ENCODE measurements at places on chromosomes 4 and X.

GRCh38 chr4:84493092-84493850, 5.8 kb downstream of the NKX6-1 start:
- no peak for DNase-seq

- DNase-seq, result no peak
Observed at GRCh38 chrX:95346856-95347255, 1337.8 kb upstream of the DIAPH2 start.

DNA sequence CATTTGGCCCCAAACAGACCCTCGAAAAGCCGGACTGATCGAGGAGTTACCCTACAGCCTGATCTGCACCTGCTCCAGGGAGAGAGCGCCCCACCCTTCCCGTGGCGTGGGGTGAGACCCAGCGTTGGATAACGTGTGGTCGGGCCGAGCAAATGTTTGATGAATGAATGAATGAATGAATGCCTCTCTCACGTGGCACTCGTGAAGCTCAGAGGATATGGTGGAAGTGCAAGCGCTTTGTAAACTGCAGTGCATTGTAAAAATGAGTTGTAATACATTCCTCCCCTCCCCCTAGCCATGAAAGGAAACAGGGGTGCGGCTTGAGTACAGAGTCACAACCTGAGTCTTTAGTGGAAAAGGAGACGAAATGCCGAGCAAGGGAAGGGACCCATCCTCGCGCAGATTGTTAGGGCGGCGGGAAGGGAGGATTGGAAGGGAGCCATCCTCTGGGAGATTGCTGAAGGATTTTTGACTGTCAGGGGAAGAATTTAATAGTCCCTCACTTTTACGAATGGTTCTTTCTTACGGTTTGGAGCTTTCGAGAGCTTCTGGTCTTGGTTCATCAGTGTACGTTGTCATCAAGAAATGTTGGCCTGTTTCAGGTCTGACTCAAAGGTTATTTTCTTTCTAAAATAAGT, 772 bp upstream of the FBXW7 start:
- no peak for DNase-seq

GRCh38 chrX:48580662-48581061, 6.4 kb downstream of the RBM3 start:
- DNase-seq, result no peak

GRCh38 chr4:20391912-20392311, 140.2 kb downstream of the SLIT2 start:
- DNase-seq, result no peak

- no peak for DNase-seq
Observed at GRCh38 chr4:106312997-106313522, 2.9 kb downstream of the TBCK start.

DNA sequence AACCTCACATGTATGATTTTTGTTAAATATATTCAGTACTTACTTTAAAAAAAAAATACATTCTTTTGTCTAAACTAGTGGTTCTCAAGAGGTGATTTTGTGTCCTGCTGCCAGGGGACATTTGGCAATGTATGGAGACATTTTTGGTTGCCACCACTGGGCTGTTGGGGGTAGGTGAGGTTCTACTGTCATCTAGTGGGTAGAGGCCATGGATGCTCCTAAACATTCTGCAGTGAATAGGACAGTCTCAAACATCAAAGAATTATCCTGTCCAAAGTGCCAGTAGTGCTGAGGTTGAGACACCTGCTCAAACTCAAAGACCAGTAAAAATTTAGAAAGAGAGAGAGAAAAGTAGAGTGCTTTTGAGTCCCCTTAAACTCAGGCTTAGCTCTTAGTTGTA, 32.9 kb upstream of the PGM2 start:
- DNase-seq, result peak; percentile 65

DNA sequence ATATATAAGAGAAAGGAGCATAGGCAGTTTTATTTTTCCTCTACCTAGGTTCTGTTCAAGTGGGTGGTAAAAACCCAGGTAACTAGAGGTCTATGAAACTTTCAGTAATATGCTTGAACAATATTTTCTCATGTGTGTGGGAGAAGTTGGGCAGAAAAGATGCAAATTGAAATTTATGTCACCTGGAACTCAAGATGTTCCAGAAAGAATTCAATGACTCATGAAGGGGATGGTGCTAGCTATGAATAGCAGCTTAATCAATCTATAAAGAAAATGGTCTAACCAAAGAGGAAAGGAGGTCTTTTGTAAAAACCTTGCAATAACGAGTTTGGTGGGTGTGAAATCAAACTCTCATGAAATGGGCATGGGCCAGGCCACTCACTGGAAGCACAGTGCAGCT, 263.8 kb downstream of the INPP4B start:
- DNase-seq, result no peak

DNA sequence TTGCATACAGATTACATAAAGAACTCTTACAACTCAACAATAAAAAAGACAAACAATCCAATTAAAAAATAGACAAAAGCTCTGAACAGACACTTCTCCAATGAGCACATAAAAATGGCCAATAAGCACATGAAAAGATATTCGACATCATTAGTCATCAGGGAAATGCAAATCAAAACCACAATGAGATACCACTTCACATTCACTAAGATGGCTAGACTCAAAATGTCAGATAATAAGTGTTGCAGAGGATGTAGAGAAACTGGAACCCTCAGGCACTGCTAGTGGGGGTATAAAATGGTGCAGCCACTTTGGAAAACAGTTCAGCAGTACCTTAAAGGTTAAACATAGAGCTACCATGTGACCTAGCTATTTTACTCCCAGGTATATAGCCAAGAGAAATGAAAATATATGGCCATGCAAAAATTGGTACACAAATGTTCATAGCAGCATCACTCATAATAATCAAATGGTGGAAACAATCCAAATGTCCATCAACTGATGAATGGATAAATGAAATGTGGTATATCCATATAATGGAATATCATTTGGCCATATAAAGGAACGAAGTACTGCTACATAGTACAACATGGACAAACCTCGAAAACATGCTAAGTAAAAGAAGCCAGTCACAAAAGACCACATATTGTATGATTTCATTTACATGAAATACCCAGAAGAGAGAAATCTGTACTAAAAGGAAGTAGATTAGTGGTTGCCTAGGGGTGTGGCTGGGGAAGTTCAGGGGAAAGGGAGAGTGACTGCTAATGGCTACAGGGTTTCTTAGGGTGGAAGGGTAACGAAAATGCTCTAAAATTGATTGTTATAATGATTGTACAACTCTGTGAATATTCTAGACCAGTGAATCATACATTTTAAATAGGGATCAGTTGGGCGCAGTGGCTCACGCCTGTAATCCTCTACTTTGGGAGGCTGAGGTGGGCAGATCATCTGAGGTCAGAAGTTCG, 29.4 kb downstream of the SASH3 start:
- DNase-seq, result no peak

- no peak for DNase-seq
Observed at GRCh38 chrX:67104982-67105757, 438.7 kb upstream of the AR start.

- no peak for DNase-seq
Observed at GRCh38 chr4:84977396-84977795, 10.9 kb upstream of the WDFY3 start.

GRCh38 chr4:153485860-153486259, 19.7 kb downstream of the TMEM131L start:
- no peak for DNase-seq

GRCh38 chr4:169337510-169337909, 66.8 kb upstream of the SH3RF1 start:
- no peak for DNase-seq

DNA sequence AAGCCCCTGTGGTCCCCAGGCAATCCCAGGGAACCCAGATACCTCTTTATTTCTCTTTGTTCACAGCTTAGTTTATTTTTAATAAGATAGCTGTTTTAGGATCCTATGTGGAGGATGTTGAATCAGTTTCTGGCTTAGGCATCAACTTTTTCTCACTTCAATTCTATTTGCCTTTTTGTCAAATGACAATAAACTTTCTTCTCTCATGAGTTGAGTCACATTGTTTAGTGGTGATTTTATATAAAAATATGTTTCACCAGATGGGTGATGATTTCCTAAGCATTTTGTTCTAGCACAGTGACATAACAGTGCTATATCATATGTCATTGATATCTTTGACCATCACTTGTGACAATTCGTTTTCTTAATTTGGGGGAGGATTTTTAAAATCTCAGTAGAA, 198.1 kb upstream of the PUDP start:
- DNase-seq, result no peak

- no peak for DNase-seq
Observed at GRCh38 chr4:177118596-177118995, 191.1 kb upstream of the NEIL3 start.

- DNase-seq, result no peak
Observed at GRCh38 chrX:111103246-111103645, 7.3 kb downstream of the PAK3 start.

DNA sequence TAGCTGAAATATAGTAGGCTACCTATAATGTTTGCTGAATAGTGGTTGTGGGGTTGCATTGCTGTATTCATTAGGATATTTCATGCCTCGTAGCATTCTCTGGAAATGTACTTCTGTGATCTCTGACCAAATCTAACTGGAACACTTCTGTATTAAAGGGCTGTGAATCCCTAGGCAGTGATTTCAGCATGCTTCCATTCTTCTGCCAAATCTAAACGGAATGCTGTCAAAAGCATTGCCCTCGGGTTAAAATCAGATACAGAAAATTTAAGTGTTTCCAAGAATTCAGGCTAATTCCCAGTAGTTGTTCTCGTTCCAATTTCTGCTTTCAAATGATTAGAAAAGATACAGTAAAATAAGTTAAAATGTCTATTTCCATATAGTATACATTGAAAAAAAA, 1847.5 kb upstream of the IGFBP7 start:
- DNase-seq, result no peak

GRCh38 chr4:1834047-1834775, 21.7 kb downstream of the LETM1 start:
- no peak for DNase-seq

- DNase-seq, result peak; percentile 63
Observed at GRCh38 chrX:97401154-97401553, 517.4 kb downstream of the RPA4 start.

GRCh38 chr4:38614231-38614630, 49.8 kb upstream of the KLF3 start:
- DNase-seq, result no peak

DNA sequence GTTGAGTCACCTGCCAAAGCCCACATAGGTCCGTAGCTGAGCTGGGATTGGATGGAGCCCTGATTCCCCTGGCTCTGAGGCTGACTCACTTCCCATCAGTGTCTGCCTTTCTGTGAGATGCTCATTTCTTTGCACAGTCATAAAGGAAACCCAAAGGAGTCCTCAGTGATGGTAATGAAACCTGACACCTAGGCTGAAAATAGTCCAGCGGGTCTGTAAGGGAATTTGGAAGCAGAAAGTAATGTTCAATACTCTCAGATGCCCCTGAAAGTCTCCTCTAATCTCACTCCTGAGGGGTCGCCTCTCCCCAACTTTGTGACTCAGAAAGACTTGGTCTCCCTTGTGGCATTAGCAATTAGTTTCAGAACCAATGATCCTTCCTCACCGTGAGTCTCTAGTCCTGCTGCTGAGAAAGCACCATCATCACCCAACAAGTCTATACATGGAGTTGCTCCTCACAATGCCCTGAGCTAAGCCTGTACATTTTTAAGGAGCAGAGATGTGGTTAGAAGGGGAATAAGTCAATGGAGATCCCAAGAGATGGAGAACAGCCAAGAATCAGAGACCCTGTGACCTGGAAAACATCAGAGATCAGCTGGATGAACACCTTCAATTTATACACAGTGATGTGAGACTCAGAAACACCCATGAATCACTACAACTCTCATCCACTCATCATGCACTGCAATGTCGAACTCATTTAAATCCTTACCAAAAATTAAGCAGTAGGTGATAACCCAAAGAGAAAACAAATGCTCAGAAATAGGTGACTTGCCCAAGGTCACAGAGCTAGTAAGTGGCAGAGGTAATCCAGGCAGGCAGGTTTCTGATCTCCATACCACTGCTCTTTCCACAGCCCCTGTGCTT, 219.0 kb upstream of the CPEB2 start:
- DNase-seq, result peak; percentile 67

DNA sequence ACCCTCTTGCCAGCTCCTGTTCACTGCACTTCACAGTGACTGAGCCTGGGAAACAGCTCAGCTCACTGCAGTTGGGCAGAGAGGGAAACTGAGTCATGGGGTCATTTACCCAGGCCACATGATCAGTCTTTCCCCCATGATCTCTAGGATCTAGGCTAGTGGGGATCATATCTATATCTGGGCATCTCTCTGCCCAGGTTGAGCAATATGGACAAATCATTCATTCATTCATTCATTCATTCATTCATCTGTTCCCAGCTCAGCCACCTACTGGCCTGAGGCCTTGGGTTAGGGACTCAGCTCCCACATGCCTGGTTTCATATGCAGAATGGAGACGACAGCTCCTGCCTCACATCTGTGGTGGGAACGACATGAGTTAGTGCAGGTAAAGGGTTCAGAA, 45.3 kb upstream of the HMX1 start:
- DNase-seq, result no peak

- DNase-seq, result no peak
Observed at GRCh38 chr4:41646862-41647261, 101.7 kb downstream of the PHOX2B start.

DNA sequence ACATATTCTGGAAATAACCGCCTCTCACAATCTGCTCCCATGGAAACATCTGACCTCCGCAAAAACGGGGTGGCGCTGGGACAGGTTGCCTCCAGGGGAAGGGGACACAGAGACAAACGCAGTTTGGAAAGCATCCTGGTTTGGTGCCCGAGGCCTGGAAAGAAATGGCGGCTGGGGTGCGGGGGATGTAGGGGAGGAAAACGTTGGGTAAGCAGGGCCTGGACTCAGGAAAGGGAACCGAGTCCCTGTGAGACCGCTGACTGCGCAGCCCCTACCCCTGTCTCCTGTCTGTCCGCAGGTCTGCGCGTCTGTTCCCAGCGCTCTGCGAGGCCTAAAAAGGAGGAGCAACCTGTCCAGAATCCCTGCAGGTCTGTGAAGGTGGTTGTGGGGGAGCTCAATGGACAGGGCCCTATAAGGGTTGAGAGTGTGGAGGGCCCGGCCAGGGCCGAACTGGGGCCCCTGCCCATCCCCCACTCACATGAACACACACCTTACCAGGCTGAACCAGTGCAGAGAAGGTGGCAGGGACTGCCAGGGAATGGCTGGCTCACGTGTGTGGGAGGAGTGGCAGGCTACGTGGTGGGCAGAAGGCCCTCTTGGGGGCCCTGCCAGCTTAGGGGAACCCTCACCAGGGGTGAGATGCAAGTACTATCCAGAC, 672 bp downstream of the TCEAL3 start:
- DNase-seq, result no peak

DNA sequence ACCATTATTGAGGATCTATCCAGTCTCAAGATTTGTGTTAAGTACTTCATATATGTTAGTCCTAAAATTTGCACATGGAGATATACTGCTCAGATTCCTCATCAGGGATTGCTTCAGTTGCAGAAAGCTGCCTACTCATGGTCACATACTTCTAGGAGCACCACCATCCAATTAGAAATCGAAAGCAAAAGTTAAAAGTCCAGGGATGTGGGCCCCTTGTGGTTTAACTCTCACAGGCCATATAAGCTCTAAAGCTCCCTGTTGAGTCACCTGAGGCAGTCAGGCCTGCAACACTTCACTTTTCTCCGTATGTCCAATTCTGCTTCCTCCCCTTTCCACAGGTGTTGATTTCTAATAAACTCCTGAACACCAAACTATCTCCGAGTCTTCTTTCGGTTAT, 84.2 kb downstream of the CNOT6L start:
- peak; percentile 85 for DNase-seq

- peak; percentile 65 for DNase-seq
Observed at GRCh38 chrX:77446908-77447652, at the start of gene FGF16. TSS of gene FGF16 (plus strand) at chrX:77447389. CDS start at chrX:77447675, 286 bp downstream.

- DNase-seq, result no peak
Observed at GRCh38 chrX:67619253-67619652, 75.4 kb downstream of the AR start.

- DNase-seq, result peak; percentile 62
Observed at GRCh38 chr4:37601531-37601930, 84.6 kb downstream of the RELL1 start.

- no peak for DNase-seq
Observed at GRCh38 chr4:61375301-61375700, 175.2 kb downstream of the ADGRL3 start.

Measured in activated CD4-positive, alpha-beta T cell treated with anti-CD3 and anti-CD28 coated beads, Interleukin-2, amount 10 ng/mL, durations not matched to agents 24 days and 14 days (primary cell).